NCI-H187 (cell line): ENCODE measurements at places on chromosomes 12 and 14.

GRCh38 chr14:63726499-63726898, 1.4 kb downstream of the SGPP1 start:
- no peak for DNase-seq

GRCh38 chr12:122265476-122265875, 818 bp downstream of the VPS33A start:
- DNase-seq: no peak

DNA sequence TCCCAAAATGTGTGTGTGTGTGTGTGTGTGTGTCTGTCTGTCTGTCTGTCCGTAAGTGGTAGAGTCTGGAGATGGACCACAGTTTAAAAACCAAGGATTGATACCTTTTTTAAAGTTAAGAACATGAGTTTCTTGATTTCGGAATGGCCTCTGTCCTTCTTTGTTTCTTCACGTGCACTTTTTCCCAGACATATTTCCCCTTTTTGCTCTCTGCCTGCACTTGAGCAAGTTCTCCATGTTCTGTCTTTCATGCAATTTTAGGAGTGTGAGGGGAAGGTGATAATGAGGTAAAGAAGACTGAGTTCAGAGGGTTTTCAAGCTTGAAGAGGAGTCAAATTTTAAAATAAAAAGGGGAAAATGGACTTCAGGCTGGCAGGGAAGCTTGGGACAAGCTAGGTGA, 12.7 kb downstream of the OLR1 start:
- DNase-seq: no peak

DNA sequence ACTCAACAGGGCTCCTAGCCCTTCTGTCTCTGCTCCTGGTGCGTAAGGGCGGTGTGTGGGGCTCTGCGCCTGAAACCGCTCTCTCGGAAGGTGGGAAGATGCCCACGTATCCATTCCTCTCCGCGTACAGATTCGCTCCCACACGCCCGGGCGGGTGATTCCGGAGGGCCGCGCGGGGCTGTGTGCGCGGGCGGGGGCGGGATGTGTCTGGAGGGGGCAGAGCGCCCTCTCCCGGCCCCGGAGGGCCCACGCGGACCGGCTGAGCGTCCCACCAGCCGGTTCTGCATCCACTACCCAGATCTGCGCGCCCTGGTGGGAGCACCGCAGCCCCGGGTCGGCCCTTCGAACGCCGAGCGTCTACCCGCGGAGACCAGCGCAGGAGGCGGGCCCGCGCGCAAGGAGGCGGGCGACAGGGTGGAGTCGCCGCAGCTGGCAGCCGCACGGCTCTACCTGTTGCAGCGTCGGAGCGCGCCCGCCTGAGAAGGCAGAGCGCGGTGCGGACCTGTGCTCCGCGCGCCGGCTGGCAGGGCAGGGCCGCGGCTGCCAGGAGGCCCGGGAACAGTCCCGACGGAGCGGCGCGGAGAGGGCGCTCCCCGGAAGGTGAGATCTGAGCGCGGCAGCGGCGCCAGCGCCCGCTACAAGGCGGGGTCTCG, 1.4 kb upstream of the KCNK13 start:
- DNase-seq: no peak

- no peak for DNase-seq
These were observed 157.3 kb upstream of the PLXNC1 start for GRCh38 chr12:93990832-93991803.

DNA sequence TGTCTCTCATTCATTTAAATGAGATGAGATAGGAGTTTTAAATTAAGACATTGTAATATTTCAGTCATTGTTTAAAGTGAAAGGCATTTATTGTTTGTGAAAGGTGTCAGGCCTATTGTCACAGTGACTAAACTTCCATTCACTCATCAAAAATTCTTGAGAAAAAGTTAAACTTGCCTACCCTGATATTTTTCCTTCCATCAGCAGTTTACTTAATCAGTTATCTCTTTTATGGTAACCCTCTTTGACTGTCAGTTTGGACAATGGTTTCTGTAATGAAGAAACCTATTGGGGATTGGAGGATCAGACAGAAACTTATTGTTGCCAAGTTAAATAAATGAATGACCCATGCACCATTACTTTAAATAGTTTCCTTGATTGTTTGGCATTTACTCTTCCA, 241.6 kb downstream of the NUBPL start:
- DNase-seq: no peak

GRCh38 chr12:114864837-114865551, 181.0 kb upstream of the TBX3 start:
- no peak for DNase-seq

GRCh38 chr14:91098591-91098990, 15.3 kb upstream of the DGLUCY start:
- DNase-seq: no peak

DNA sequence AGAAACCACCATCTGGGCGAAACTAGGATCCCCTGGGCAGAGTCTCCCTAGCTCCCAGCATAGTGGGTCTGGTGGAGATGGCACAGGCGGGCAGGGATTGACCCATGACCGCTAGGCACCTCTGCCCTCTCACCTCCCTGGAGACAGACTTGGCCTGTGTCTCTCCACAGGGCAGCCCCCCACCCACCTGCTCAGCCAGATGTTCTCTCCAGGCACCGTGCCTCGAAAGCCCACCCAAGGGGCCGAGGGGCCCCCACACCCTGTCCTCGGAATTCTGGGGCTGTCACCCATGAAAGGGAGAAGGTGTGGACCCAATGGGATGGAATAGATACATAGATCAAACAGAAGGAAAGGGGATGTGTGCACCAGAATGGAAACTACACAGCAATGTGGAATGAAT, 229.1 kb upstream of the RTL1 start:
- DNase-seq: no peak

GRCh38 chr12:42299392-42300308, 26.2 kb downstream of the ZCRB1 start:
- no peak for DNase-seq

GRCh38 chr12:123788541-123788940, 26.4 kb downstream of the DNAH10 start:
- DNase-seq: no peak

DNA sequence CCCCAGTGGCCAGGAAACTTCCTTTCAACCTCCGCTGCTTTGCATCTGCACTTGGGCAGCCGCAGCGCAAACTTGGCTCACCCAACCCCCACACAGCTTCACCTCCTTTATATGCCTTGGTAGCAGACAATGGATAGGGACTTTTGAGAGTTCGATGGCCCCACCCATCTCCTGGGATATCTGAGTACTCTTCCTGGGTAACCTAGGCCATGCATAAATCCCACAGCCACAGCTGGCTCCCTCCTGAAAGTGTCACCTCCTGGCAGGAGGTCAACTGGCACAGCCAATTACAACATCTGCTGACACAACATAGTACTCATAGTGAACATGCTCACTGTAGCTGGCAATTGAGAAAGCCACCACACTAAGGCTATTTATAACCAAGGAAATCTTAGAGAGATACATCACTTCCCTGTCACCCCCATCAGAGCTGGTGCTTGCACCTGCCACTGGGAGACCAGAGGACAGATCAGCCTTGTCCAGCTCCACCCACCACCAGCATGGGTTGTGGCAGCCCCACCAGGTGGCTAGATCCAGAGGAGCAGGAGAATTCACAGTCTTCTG, 410.0 kb downstream of the SYT1 start:
- peak; percentile 84 for DNase-seq

DNA sequence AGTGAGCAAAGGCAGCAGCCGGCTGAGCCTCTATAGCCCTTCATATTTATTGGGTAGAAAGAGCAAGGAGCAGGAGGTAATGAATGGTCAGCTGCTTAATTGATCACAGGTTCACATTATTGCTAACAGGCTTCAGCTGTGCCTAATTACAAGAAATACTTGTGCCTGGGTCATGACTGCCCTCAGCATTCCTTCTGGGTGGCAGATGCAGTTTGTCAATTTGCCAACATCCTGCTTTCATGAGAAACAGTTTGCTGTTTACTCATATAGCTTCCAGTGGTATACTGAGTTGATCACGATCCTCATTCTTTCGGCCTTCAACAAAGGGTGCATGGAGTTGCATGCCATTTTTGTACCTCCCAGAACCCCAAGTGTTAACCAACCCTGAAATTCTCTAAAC, 81.0 kb upstream of the PLEKHG7 start:
- DNase-seq: no peak

GRCh38 chr14:55097881-55098560, 31.0 kb upstream of the LGALS3 start:
- no peak for DNase-seq

DNA sequence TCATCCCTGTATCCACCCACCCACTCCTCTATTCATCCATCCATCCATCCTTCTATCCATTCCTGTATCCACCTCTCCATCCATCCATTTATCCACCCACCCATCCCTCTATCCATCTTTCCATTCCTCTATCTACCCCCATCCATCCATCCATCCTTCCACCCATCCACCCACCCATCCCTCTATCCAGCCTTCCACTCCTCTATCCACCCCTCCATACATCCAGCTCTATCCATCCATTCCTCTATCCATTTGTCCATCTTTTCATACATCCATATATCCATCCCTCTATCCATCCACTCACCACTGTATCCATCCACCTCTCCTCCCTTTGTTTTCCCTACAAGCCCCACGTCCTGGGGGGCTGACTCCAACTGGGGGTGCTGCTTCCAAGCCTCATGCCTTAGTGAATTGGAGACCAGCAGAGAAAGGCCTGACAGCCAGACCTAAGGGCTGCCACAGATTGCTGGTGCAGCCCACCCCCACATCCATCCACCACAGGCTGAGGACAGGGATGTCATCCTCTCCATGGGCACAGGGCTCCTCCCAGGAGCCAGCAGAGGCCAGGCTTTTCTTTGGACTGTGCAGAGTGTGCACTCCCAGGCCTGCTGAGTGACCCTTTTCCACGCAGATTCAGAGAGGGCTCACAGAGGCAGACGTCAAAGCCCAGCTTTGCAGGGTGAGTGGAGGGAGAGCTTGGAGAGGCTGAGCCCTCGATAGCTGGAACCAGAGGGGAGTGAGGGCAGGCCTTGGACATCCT, 18.9 kb upstream of the GPR132 start:
- no peak for DNase-seq

DNA sequence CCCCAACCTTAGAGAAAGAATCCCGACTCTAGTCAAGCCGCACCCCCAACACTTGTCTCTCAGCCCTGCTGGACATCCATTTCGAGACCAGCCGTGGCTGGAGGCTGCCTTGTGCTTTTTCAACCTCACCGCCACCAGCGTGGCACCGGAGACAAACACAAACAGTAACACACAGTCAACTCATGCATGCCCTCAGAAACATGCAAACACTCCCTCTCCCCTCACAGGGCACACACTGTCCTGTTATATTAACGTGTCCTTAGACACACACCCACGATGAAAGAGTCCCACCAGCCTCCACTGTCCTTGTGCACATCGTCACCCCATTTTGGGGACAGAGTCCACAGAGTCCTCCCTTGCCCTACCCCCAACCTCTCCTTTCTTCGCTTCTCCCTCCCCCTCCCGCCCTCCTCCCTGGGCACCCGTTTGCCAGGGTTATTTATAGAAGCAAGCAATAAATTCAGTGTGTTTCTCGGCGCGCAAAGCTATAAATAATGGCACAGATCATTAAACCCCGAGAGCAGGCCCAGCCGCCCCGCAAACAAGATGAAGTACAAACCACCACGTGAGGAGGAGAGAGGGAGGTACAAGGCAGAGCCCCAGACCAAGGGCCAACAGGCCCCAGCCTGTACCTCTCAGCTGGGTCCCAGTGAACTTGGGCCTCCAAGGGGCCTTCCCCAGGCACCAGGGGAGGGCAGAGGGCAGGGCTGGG, 27.9 kb downstream of the SMUG1 start:
- DNase-seq: peak; percentile 82

DNA sequence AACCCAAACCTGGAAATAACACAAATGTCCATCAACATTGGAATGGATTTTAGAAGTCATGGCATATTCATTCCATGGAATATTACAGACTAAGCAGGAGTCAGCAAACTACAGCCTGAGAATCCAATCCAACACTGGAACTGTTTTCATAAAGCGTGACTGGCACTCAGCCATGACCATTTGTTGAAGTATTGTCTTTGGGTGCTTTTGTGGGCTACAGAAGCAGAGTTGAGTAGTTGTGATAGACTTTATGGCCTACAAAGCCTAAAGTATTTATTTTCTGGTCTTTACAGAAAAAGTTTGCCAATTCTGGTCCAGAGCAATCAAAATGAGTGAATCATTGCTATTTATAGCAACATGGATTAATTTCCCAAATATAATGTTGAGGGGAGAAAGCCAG, 34.5 kb upstream of the FRS2 start:
- no peak for DNase-seq

GRCh38 chr14:39085933-39086332, 17.1 kb downstream of the SEC23A start:
- no peak for DNase-seq

DNA sequence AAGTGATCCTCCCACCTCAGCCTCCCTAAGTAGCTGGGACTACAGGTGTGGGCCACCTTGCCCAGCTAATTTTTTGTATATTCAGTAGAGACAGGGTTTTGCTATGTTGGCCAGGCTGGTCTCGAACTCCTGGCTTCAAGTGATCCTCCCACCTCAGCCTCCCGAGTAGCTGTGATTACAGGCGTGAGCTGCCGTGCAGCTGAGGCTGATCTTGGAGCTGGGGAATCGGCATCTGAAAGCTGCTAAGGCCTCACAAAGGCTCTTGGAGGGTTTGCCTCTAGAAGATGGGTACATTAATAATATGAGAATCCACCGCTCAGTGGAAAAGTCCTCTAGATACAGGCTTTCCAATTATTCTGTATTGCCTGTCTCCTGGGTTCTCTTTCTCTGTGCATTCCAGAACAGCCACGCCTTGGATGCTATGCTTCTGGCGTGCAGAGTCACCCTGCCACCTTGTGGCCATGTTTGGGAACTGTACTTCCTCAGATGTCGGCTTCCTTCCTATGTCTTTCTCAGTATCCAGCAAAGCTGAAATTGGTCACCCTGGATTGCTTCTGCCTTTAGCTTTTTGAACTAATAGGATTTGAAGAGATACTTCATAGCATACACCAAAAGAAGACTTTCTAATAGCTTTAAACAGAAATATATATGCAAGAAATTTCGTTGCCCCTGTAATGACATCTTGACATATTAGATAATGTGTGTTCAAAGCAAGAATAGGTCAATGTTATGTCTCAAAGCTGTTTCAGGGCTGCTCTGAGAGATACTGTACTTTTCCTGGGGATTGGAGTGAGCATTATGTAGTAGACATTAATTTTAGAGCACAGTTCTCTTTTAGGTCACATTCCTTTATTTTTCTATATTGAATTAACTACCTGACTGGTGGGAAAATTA, 75.4 kb downstream of the SNAPC1 start:
- peak; percentile 67 for DNase-seq

DNA sequence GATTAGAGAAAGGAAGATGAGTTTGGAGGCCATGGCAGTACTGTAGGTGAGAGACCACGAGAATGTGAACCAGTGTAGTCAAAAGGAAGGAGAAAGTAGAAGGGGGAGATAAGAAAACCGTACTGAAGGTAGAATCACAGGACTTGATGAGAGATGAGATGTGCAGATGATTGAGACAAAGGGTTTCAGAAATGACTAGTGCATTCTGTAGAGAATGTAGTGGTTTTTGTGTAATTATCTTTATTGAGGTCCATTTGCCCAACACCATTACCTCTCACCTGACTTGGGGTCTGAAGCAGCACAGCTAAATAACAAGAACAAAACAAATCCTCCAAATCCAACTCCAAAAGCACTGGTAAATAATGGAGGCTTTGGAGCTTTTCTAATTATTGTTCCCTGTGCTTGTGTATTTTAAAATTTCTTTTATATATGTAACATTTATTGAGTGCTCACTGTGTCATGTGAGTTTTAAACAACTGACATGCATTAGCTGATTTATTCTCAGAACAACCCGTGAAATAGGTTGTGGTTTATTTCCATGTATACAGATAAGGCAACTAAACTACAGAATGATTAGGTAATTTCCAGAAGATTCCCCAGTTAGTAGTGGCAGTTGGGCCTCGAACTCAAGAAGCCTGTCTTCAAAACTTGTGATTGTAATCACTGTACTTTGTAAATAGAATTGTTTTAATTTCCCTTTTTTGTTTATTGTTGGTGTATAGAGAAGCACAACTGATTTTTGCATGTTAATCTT, 390.0 kb downstream of the AEBP2 start:
- no peak for DNase-seq
